Endodermal cell (in vitro differentiated cells): ENCODE measurements at places on chromosomes 7 and 10. TPM values are rescaled to one million over a fixed set of nuclear protein-coding genes. Genes with fewer than 3 reads are reported as not detected.

DNA sequence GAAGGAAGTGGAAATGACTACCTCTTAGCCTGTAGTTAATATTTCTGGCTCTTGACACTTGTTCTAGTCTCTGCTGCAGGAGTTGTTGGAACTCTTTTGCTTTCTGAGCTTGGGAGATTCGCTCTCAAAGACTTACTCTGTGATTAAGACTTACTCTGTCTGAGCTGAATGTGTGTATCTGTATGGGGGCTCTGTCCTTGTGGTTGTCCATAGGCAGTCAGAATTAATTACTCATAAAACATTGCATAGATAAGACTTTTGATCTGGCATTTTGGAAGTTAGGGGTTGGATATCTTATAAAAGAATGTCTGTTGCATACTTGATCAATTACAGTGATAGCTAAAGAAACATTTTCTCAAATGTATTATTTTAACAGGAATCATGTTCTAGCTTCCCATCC is 199.2 kb upstream of the KIAA1217 start:
- no peak for DNase-seq

GRCh38 chr10:71323407-71323806 is 4.3 kb downstream of the SLC29A3 start:
- DNase-seq: no peak

DNA sequence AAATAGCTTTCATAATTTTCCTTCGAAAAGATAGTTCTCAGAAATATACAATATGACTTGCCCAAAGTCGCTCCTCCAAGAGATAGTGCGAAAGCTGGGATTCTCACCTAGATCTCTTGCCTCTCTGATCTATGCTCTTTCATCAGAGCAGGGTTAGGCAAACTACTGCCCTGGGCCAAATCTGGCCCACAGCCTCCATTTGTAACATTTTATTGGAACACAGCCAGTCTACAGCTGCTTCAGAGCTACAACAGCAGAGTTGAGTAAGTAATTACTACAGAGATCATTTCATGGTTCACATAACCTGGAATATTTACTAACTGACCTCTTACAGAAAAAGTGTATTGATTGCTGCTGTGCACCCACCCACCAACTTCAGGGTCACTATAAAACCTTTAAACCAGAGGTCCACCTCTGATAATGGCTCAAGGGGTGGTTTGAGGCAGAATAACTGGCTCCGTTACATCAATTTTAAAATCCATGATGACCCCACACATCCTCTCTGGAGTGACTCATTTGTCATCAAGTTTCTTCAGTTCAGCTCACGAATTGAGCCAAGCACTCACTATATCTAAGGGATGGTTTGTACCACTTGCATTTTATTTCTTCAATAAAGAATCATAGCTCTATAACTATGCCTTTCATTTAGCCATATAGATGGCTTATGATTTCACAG is 1019.0 kb downstream of the XPNPEP1 start:
- DNase-seq: no peak

GRCh38 chr10:113282564-113282963 is 270.3 kb upstream of the HABP2 start:
- no peak for DNase-seq

DNA sequence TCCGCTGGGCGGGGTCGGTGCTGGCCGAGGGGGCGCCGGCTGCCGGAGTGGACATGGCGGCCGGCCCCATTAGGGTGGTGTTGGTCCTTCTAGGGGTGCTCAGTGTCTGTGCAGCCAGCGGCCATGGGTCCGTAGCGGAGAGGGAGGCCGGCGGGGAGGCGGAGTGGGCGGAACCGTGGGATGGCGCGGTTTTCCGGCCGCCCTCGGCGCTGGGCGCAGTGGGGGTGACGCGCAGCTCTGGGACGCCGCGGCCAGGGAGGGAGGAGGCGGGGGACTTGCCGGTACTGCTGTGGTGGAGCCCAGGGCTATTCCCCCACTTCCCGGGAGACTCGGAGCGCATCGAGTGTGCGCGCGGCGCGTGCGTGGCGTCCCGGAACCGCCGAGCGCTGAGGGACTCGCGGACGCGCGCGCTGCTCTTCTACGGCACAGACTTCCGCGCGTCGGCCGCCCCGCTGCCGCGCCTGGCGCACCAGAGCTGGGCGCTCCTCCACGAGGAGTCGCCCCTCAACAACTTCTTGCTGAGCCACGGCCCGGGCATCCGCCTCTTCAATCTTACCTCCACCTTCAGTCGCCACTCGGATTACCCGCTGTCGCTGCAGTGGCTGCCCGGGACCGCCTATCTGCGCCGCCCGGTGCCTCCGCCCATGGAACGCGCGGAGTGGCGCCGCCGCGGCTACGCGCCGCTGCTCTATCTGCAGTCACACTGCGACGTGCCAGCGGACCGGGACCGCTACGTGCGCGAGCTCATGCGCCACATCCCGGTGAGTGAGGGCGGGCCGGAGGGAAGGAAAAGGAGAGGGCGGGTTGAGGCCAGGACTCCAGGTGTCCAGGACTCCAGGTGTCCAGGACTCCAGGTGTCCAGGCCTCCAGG is 9.3 kb upstream of the CHCHD1 start:
- DNase-seq: peak; percentile 92

DNA sequence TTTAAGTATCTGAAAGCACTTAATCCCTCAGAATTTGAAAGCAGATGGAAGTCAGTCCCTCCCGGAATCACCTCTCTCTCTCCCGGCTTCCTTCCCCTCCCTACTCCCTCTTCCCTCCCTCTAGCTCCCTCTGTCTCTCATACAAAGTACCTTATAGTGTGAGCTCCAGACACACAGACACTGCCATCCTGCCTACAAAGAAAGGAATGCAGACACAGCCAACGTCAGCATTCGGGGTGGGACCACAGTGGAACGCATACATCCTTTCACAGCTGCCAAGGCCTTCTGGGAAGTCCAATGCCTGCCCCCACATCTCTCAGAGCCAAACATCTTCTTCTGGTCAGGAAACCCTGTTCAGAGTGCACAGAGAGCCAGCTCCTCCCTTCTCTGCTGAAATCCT is 9.3 kb downstream of the NOD1 start:
- peak; percentile 90 for DNase-seq

Gene IDI2
- total RNA-seq: not detected in 3 replicates

DNA sequence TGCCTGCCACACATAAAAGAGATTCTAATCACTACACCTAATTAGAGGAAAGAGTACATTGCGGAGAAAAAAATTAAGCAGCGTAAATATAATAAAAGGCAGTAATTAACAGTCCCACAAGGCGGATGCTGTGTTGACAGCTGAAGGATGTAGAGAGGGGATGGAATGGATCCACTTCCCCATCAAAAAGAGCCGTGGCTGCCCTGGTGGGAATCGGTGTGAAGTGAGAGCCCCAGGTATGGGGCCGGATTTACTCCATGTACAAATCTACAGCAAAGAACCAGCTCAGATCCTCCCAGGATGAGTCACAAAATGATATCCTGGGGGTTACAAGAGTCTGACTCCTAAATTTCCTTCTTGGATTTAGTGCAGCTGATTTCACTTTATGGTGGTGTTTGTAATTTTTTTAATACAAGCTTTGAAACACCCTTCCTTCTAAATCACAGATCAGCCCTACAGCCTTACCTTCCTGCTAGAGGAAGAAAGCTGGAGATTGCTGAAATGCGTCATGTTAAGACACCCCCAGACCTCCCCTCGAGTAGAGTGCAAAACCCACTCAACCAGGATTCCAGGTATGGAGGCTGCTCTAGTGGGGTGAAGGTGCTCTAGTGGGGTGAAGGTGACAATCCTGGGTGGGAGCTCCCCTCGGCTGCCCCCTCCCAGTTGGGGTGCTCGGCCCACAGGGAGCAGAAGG is 398.4 kb downstream of the PLXNA4 start:
- no peak for DNase-seq

Gene HHEX
- total RNA-seq: 106 to 120 TPM (median 113 TPM) in 3 replicates

DNA sequence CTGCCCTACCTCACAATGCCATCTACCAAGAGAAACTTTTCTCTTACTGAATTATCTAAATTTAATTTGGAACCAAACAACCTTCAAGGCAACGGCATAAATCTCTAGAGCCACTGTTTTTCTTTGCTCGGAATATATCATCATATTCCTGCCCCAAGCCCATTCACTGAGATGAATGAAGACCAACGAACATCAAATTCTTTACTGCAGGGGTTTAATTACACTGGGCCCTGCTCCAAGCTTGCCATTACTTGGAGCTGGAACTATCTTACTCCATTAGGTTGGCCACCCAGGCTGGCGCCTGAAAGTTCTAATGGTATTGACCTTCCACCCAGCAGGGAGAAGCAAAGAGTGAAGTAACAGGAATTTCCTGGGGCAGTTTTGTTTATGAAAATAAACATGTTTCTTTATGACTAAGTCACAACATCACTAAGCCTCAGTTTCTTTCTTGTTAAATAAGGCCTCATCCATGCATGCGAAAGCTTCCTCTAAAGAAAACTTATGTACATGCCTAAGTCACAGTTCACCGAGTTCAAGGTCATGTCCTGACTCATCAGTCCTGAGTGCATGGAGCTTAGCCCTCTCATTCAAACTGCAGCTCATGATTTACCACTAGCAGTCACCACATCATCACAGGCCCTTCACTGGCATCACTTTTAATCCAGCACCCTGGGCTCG is 42.1 kb upstream of the ANAPC16 start:
- DNase-seq: no peak

Gene TUBAL3
- total RNA-seq: not detected in 3 replicates

Gene GATA3
- total RNA-seq: 25.2 to 106 TPM (median 103 TPM) in 3 replicates

DNA sequence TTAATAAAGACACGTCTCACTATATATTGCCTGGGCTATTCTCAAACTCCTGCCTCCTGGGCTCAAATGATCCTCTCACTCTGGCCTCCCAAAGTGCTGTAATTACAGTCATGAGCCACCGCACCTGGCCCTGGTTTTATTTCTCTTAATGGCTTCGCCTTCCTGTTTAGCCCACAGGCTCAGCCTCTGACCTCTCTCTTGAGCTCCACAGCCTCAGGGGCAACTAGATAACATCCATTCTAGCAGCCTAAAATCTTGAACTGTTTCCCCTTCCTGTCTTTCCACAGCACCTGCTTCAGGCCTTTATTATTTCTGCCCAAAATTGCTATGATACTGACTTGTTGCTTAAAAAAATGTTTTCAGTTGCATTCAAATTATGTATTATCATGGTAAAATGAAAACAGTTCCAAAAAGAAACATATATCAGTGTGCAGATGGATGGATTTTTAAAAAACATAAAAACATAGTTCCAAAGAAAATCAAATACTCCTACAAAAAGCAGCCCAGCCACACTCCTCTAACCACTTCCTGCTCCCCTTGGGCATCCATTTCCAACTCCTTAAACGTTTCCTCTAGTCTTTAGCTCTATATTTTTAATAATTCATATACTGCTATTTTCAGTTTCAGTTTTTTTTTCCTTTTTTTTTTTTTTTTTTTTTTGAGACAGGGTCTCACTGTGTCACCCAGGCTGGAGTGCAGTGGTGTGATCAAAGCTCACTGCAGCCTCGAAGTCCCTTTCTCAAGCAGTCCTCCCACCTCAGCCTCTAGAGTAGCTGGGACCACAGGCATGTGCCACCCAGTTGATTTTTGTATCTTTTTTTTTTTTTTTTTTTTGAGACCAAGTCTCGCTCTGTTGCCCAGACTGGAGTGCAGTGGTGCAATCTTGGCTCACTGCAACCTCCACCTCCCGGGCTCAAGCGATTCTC is 5.1 kb upstream of the BAZ1B start:
- peak; percentile 56 for DNase-seq

DNA sequence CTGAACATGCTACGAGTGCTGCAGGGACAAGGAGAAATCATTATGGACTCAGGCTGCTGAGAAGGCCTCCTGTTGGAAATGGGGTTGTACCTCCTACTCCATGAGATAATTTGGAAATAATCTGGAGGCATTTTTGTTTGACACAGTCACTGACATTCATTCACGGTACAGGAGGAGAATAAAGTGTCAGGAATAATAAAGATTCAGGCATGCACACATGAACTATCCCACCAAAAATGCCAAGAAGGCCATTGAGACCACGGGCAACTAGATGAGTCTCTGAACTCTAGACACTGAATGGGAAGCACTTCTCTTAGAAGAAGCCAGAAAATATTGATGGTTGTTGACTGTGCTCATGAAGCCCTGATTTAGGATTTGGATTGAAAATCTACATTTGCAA is 220.9 kb upstream of the HABP2 start:
- DNase-seq: no peak
